ENCODE measurements at places on chromosomes 7 and 10.

GRCh38 chr10:89645742-89646172, 715 bp upstream of the PANK1 start:
- no peak for DNase-seq

DNA sequence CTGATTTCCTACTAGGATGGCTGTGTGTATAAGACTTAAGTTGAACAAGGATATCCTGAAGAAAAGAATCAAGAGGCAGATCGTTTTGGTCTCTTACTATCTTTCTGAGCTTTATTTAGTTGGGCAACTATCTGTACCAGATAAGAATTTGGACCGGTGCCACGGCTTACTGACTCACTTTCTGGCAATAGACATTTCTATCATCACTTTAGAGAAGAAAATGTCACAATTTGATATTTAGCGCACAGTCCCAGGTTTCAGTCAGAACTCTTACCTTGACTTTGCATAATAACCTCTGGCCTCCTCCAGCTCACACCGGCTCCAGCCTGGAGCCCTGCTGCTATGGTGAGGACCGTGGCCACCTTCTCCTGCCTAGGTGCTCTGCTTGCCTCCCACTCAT, 218.2 kb upstream of the MDFIC start:
- DNase-seq: no peak

DNA sequence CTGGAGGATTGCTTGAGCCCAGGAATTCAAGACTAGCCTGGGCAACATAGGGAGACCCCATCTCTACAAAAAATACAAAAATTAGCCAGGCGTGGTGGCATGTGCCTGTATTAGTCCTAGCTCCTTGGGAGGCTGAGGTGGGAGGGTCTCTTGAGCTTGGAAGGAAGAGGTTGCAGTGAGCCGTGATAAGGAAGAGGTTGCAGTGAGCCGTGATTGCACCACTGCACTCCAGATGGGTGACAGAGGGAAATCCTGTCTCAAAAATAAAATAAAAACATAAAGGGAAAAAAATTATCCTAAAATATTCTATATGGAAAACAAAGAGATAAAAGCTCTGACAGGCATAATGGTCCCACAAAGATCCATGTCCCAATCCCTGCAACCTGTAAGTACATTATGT, 87.9 kb upstream of the KAT6B start:
- DNase-seq: no peak

DNA sequence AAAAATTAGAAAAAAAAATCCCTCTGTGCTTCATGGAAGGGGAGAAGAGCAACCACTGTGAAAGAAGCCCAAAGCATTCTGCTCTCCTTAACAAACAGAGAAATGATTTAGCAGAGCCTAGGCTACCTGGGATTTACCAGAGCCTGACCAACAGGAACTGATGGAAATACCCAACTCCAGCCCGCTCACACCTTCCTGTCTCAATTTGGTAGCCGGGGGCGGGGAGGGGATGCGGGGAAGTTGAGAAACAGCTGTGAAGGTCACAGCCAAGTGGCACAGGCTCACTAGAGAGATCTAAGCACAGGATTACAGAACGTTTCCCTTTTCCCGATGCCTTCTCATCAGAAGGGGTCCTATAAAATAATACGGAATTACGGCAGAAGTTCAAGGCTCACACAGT, 17.6 kb downstream of the RSU1 start:
- no peak for DNase-seq

DNA sequence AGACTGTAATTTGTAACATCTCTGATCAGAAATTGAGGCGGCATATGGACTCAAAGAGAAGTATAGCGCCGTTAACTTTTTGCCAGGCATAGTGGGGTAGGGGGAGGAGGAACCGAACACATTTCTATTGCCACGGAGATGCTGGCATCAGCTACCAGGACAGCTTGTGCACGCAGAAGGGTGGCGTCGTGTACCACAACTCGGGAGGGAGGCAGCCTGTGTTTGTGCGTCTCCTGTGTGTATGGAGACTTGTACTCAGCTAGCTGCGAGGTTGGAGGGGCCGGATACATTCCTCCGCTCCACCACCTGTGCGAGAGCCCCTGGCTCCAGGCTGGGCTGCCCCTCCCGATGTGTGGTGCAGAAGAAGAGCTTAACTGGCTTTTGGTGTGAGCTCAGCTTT, 634.8 kb downstream of the TYW1 start:
- DNase-seq: no peak
